ENCODE measurements at places on chromosomes 6 and 20.

GRCh38 chr6:70162972-70163371 is 139.9 kb downstream of the COL9A1 start:
- no peak for DNase-seq

GRCh38 chr6:128515550-128516513 is 4.6 kb downstream of the PTPRK start:
- no peak for DNase-seq

- no peak for DNase-seq
Measured at GRCh38 chr6:156807795-156808194, 30.6 kb downstream of the ARID1B start.

GRCh38 chr6:111573131-111573883 is 32.4 kb downstream of the TRAF3IP2 start:
- no peak for DNase-seq

GRCh38 chr6:119626884-119627619 is 277.5 kb upstream of the MAN1A1 start:
- no peak for DNase-seq

GRCh38 chr6:47009583-47009982 is 32.5 kb downstream of the ADGRF1 start:
- no peak for DNase-seq

DNA sequence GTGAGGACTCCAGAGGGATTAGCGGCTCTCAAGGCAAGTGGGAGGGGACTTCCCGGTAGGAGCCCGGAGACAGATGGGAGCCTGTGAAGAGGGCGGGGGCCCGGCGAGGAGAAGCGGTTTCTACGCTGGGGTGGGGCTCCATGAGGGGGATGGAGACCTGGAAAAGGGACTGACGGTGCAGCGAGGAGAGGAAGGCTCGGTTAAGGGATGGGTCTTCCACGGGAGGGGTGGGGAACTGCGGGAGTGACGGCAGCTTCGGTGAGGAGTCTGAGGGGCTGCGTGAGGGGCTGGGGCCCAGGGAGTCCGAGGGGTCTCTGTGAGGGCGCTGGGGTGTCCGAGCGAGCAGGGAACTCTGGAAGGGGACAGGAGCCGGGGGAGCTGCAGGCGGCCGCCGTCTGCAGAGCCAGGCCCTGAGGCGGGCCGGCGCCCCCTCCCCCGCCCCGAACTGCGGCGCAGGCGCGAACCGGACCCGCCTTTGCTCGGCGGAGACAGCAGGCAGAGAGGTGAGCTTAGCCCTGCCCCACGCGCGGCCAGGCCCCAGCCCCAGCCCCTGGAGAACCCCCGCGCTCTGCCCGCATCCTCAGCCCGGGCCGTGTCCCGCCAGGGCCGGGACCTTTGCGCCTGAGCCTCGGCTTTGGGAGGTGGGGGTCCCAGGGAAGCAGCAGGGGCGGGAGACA is at the start of gene NRSN2:
Gene NRSN2 (plus strand): TSS at position 472 of the 677 bp plus-strand sequence. CDS start 2,533 bp downstream, outside the sequence.
- no peak for DNase-seq

DNA sequence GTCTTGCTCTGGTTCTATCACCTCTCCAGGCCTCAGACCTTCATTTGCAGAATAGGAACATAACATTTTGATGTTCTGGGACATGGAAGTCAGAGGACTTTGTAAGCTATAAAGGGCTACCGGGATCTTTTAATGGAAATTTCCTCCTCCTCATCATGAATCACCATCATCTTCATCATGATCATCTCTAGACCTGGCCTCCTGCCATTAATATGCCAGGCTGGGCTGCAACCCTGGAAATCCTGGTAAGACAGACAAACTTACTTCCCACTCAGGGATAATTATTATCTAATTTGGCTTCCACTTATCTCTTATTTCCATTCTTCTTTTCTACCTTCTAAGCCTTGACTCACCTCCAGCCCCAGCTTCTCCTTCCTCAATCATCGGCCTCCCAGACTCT is 41.0 kb upstream of the MRPS18A start:
- DNase-seq, result no peak

DNA sequence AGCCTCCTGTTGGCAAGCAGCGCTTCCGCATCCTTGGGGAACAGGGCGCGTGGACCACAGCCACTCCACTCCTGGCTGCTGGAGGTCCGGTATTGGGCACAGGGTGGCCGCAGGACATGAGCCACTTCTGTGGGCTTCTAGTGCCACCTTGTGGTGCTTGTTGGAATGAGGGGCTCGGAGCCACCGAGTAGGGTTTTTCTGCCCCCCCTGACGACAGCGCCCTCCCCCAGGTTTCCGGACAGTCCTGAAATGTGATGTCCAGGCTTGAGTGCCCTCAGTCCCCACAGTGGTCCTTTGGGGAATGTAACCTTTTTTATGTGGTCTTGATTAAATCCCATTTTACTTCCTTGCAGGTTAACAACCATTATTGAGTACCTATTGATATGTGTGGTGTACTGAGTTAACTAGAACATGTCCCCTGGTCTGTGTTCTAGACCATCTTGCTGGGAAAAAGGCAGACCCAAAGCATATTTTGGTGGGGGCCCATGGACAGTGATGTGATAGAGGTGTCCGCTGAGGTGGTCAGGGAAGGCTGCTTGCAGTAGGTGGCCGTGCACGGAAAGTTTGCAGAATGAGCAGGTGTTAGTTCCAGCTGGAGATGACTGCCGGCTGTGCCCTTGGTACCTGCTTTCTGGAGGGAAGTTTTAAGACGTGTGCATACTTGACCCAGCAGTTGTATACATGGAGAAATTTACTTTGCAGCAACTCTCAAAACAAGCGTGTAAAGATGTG is 70.0 kb downstream of the PTPN1 start:
- peak; percentile 7 for DNase-seq

DNA sequence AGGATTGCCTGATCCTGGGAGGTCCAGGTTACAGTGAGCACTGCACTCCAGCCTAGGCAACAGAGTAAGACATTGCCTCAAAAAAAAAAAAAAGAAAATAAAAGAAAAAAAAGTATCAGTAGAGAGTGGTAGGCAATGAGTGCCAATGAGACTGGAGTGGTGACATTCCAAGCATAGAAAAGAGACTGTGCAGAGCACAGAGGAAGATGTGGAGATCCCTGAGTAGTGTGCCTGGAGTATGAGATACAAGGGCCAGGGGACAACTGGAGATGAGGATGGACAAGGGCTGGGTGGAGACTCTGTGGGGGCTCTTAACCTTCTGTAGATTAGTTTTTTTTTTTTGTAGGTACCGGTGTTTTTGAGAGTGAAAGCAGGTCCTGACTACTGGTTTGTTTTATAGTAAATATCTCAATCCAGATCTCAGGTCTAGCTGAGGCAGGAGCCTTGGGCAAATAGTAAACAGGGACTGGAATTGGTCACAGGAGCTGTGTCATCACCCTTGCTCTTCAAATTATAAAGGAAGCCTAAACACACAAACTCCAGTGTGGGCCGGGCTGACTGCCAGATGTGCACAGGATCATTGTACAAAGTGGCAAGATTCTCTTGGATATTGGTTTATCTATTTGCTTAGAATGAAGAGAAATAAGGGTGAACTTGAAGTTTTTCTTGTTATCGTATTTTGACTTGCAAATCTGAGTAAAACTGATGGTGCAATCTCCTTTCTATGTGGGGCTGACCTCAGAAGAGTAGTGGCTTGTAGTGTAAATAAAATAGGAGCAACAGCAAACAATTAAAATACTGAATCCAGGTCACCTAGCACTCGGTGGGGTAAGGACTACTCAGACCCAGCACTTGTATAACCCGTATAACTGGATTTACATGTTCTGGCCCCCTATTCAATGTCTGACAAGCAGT is 144.9 kb downstream of the SOX4 start:
- no peak for DNase-seq

DNA sequence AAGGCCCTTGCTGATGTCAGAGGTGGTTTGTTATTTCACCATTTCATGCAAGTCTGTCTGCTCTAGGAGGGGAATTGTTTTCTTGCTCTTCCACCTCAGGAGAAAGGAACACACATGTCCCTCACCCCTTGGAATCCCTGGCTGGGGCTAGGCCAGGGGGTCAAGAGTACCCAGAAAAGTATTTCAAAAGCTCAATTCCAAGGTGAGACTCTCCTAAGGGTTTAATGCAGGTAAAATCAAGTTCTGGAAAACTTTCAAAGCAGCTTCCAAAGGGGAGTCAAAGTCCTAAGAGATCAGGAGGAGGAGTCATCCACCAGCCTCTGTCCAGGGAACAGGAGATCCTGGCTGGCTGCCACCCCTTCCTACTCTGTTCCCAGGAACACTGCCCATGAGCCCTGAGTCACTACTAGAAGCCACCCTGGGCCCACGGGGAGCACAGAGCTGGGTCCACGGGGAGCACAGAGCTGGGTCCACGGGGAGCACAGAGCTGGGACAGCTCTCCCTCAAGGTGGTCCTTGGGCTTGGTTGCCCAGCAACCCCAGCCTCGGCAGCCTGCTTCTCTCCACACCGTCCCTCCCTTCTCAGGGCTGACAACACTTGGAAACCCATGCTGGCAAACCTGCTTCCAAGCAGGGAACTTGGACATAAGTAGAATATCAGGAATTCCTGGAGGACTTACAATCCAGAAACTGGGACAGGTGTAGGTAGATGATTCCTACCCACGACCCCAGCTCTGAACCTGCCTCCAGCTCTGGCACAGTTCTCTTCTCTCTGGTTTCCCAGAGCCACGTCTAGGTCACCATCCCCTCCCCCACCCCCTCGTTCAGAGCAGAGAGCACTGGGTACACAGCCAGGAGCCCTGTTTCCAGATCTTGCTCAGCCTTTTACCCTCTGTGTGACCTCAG is 35.3 kb upstream of the CDKN1A start:
- no peak for DNase-seq

DNA sequence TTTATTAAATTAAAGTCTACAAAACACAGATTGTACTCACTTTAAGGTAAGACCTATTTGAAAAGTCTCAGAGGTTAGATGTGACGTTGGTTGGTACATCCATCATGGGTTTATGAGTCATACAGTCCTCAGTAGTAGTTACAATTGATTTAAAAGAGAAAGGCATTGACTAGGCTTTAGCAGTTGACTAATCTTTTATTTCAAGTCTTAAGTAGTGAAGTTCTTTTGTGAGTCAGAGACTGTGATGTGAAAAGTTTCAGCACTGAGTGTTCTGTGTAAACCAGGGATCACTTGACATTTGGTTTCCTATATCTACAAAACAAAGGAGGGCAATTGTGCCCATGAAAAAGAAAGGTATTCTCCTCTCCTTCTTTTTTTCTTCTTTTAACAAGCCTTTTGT is 221.3 kb downstream of the GRIK2 start:
- DNase-seq, result no peak

GRCh38 chr20:44029848-44030230 is 115.2 kb downstream of the TOX2 start:
- no peak for DNase-seq

DNA sequence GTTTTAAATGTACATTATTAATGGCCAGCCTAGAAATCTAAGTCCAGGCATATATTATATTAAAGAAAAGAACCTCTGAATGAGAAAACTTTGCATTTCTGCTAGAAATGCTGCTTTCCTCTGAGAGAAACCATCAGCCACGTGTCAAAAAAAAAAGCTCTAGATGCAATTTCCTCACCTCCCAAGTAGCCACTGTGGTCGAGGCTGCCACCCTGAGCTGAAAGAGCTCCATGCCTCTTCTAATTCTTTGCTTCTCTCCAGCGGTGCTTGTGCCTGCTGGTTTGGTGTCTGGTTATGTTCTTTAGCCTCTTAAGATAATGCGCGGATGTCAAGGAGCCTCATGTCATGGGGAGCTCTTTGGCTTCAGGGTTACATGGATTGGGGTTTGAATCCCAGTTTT is 316.0 kb downstream of the TFAP2C start:
- DNase-seq, result no peak

GRCh38 chr6:5260111-5260620 is 584 bp downstream of the LYRM4 start:
- peak; percentile 52 for DNase-seq

DNA sequence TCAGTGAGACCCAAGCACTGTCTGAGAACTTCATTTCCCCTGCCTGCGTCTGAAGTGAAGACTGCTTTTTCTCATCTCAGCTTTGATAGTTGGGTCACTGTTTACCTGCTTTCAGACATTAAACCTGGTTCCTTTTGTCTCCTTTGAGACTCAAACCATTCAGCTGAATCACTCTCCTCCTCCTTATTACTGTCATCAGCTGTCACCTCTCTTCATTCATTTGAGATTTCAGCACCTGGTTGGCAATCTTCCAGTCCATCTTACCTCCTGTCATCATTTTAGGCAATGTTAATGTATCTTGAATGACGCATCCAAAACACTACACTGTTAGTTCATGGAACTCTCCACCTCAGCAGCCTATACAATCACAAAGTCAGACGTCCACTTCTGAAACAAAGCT is 34.3 kb upstream of the SOX4 start:
- DNase-seq, result no peak

DNA sequence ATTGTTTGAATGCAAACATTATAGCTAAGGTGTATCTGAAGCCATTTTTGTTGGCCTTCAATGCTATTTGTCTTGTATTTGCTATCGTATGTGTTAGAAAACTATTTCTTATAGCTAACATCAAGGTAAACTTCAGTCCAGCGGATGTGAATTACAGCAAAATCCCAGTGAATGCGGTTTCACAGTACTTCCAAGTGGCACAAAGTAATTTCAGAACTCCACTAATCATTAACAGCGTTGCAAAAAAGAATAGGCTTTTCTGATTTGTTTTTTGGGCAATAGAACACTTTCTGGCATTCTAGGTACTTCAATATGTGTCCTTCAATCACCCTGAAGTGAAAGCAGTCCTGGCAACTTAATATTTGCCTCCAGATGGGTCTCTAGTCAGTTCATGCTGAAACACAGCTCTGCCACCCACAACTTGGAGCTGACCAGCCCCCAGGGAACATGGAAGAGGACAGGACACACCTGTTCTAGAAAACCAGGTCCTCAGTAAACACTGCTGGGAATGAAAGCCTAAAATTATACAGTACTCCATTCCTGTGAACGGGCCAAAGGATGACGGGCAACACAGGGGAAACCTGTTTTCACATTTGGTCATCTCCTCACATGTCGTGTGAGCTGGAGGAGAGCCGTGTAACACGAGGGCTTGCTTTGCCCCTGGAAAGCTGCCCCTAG is 9.7 kb upstream of the MRPS10 start:
- no peak for DNase-seq

DNA sequence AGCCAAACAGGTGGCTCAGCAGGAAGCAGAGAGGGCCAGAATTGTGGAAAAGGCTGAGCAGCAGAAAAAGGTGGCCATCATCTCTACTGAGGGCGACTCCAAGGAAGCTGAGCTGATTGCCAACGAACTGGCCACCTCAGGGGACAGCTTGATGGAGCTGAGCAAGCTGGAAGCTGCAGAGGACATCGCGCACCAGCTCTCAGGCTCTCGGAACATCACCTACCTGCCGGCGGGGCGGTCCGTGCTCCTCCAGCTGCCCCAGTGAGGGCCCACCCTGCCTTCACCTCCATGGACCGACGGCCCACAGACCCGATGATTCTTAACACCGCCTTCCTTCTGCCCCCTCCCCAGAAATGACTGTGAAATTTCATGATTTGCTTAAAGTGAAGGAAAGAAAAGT is 17.8 kb upstream of the RAET1L start:
- DNase-seq, result no peak

Measured in stimulated activated CD8-positive, alpha-beta memory T cell treated with anti-CD3 and anti-CD28 coated beads, Interleukin-4, amount 100 ng/mL, for 4 hours (primary cell).